ENCODE measurements at places on chromosomes 12 and 14.

DNA sequence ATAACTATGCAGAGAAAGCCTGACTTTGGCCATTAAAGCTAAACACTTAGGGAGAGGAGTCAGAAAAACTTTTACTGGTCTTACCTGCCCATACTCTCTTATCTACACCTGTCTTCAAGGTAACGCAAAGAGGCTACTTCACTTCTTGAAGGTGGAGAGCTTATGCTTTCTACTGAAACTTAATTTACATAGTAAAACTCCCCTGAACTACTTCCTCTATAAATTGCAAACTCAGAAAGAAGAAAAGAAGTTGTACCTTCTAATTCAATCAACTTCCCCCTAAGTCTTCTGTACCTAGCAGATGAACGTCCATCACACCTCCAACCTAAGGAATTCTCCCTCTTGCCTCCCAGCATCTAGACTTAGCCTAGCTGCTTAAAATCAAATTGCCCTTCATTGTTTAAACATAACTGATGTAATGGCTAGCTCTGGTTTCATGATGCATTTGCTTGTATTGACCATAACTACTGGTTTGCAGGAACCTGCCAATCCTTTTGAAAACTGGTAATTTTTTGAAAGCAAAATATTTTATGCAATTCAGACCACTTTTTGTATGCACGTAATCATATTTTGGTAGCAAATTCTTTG lies 87.7 kb downstream of the STON2 start:
- no peak for DNase-seq

GRCh38 chr12:54398995-54399793 lies 14.7 kb upstream of the ZNF385A start:
- DNase-seq, result peak; percentile 49

GRCh38 chr12:120092551-120093335 lies 23.8 kb downstream of the RAB35 start:
- DNase-seq, result no peak

DNA sequence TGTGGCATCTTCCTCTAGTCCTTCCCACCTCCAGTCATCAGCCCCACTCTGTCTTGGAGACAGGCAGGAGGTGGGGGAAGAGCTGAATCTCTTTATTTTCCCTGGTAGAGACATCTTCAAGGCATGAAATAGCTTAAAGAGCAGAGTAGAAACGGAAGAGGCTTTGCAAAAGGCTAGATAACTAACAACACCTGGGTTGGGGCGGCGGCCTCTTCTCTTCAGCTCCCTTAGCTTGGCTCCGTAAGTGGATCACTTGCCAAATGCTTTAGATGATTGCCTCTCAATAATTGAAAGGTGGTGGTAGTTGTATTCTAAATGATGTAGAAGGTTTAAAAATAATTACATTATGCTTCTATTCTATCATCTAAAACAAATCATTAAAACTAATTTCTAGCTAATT lies 36.1 kb downstream of the SSPN start:
- DNase-seq, result no peak

DNA sequence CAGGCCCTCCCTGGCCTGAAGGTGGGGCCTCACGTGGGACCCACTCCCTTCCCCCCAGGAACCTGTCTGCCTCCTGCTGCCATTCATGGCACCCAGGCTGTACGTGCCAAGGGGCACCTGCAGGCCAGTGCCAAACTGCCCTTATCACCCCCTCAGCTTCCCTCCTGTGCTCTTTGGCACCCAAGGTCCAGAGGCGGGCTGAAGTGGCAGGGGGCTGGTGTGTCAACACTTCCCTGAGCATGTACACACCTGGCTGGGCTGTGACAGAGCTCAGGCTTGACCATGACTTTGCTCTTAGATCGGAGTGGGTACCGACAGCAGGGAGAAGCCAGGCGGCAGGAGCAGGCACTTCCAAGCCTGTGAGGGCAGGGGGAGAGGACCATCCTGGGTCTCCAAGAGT lies 41.6 kb downstream of the HSD17B6 start:
- no peak for DNase-seq

DNA sequence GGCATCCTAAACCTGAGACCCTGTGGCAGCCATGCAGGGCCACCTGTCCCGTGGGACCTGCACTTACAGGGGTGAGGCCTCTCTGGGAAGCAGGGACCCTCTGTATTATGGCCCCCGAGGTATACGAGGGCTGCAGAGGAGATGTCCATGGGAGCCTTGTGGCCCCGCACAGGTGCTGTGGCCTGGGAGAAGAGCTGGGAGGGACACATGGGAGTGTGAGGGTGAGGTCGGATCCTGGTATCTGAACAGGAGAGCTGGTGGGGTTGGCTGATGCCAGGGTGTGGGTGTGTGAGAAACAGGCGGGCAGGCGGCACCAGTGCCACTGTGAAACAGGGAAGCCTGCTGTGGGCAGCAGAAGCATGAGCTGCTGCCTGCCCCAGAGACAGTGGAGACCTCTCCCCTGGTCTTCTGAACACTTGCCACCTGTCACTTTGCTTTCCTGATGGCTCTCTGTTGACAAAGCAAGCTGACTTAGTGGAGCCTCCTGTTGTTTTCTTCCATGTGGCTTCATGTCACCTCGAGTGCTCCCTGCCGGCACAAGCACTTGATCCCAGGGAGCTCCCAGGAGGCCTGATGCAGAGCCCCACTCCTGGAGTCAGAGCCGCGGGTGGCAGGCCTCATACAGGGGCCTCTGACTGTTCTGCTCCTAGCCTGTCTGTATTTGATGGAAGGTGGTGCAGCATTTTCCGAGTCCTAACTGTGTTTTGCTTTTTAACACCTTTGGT lies 19.8 kb upstream of the AMN start:
- no peak for DNase-seq

GRCh38 chr12:33180918-33181317 lies 258.7 kb downstream of the SYT10 start:
- DNase-seq, result no peak

- DNase-seq, result no peak
Observed at GRCh38 chr12:32926963-32927362, 30.4 kb upstream of the PKP2 start.

DNA sequence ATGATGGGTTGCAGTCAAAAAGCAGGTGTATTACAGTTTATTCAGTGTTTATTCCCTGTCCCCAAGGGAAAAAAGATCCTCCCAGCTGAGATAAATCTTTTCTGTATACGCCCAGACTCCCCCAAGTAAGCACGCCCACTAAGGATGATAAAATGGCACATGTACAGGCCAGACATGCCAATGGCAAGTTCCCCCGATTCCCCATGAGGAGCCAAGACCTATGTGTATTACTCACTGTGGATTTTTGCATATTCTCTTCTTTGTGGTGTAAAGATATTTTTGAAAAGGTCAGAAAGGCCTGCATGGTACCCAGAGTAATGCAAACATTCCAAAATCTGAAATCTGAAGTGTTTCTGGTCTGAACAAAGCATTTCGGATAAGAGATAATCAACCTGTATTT lies 22.2 kb downstream of the NR2C1 start:
- DNase-seq, result no peak

DNA sequence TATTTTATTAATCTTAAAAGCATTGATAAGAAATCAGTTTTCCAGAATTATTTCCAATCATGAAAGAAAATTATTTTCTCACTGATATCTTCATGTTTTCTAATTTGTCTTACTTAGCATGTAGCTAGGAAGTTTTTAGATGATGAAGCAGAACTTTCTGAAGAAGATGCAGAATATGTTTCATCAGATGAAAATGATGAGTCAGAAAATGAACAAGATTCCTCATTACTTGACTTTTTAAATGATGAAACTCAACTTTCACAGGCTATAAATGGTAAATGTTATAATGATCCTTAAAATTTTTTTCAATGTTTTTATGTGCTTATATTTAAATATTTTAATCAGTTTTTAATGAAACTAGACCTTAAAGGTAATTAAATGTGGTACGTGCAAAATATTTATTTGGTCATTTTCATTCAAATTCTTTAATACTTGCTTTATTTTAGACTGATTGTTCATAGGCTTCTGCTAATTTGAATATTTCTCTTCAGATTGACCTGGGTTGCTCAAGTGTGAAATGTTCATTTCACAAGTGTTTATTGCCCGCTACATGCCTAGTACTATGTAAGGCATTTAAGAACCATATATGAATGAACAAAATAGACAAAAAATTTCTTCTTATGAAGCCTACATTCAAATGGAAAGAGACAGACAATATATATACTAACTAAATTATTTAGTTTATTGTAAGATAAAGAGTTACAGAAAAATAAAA lies 49.5 kb downstream of the FANCM start:
- DNase-seq, result peak; percentile 2

- DNase-seq, result no peak
Observed at GRCh38 chr14:76081642-76082041, 70.1 kb upstream of the GPATCH2L start.

DNA sequence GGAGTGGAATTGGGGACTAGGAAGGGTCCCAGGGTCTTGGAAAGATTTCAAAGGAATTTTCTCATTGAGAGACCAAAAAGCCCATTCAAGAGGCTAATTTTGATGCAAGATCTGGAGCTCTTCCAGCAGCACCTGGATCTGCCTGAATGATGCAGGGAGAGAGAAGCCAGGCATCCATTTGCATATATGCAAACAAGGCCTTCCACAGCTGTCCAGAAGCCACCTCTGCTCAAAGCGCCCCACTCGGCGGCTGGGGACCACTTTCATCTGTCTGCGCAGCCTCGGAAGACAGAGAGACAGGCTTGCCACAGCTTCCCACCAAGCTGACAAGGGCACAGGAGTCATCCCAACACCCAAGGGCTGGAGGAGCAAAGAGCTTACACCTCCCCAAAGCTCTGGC lies 295.6 kb downstream of the DPF3 start:
- peak; percentile 73 for DNase-seq

GRCh38 chr12:94073441-94074051 lies 74.8 kb upstream of the PLXNC1 start:
- no peak for DNase-seq

- peak; percentile 9 for DNase-seq
Observed at GRCh38 chr14:70642303-70643235, 853 bp downstream of the TTC9 start.

DNA sequence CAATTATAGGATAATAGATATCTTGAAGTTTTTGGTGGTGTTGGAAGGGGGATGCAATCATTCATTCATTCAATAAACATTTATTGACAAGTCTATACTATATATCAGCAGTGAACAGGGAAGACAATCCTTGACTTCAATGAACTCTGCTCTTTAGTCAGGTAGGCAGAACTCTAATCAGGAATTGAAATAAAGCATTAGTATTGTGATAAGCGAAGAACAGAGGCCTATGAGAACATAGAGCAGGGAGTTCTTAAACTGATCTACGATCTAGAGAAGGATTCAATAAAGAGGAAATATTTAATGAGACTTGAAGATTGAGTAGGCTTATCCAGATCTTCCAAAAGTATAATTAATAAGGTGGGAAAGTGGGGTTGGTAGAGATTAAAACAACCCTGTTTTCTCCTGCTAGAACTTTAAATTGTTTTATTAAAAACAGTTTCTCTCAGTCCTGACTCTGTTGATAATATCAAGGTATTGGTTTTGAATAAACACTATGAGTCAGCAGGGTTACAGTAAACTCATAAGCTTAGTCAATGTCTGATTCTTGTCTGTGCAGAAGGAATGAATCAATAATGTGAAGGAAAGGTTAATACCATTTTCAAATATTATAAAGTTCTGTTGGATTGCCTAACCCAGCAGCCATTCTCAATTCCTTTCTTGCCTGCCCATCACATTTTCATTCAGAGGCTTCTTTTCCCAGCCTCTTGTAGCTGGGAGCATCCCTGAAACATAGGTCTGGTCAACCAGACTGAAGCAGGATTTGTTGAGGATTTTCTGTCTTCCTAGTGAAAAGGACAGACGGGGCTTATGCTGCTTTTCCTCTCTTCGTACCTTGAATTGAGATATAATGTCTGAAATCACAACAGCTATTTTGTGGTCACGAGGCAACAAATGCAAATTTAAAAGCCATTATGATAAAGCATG lies 38.9 kb upstream of the KTN1 start:
- no peak for DNase-seq

GRCh38 chr12:104182621-104183378 lies 32.8 kb upstream of the TXNRD1 start:
- DNase-seq, result no peak

GRCh38 chr12:54428050-54429013 lies 9.3 kb upstream of the ITGA5 start:
- DNase-seq, result peak; percentile 12

- no peak for DNase-seq
Observed at GRCh38 chr14:51145246-51145645, 50.3 kb upstream of the TRIM9 start.

- DNase-seq, result no peak
Observed at GRCh38 chr12:1174659-1175058, 183.6 kb downstream of the ERC1 start.

GRCh38 chr12:45329238-45329637 lies 113.3 kb downstream of the ANO6 start:
- DNase-seq, result no peak

GRCh38 chr14:24710403-24711112 lies 76.6 kb upstream of the GZMB start:
- DNase-seq, result peak; percentile 50

DNA sequence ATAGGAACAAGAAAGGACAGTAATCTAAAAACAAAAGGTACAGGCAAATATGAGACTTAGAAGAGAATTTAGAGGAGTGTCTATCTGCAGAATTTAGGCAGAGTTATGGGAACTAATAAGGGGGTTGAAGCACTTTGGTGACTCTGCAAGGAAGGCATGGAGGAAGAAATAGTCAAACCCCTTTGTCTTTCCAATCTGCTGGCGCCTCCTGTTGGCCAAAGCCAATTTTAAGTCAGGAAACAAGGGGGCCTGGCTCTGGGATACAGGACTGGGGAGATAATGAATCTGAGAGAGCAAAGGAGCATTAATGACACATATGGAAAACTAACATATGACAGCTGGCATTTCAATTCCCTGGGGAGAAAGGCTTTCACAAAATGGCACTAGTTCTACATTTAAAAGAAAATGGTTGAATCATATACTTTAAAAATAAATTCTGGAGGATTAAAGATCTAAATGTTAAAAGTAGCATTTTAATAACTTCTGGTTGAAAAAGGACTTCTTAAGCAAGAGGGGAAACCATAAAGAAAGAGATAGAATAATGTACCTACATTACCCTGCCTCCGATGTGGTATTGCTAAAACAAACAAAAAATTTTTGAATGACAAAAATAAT lies 48.5 kb upstream of the CSRP2 start:
- DNase-seq, result peak; percentile 50

DNA sequence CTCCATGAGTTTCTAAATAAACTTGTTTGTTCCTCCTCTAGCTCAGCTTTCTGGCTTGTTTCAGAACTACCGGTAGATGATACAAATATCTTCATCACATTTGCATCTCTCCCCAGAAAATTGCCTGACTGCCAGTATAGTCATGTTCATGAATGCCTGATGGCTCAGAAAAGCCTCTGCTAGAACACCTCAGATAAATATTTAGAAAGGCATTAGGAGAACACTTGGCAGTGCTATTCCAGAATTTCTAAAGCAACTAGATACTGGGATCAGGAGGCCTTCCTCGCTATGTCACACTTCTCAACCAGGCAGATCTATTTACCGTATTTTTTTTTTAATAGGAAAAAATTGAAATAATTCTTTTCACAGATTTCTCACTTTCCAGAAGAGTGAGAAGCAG lies 32.3 kb upstream of the KRAS start:
- DNase-seq, result no peak

- no peak for DNase-seq
Observed at GRCh38 chr14:89418976-89419375, 1.9 kb upstream of the FOXN3 start.
